ENCODE measurements at places on chromosomes 5 and 9.

DNA sequence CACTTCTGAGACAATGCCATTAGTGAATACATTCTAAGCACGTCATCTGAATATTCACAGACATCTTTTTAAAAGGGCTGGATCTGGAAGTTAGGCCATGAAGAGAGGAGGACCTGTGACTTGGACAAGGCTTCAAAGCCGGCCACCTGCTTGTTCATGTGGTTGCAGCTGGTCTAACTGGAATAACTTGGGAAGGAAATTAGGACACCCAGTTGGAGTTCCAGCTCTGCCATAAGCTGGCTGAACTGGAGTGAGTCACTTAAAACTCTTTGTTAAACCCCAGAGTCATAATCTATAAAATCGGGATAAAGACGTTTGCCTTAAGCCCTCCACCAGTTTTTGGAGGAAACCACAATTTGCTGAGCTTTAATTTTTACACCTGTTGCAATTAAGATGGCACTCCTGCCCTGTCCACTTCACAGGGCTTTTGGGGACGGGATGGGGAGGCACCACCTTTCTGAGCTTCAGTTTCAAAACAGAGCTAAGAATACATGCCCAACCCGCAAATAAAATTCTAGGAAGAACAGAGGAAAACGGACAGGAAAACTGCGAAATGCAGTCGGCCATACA lies 536 bp upstream of the STX17 start:
- no peak for DNase-seq

- DNase-seq = peak; percentile 11
Observed at GRCh38 chr9:74824654-74825053, 63.1 kb downstream of the TRPM6 start.

DNA sequence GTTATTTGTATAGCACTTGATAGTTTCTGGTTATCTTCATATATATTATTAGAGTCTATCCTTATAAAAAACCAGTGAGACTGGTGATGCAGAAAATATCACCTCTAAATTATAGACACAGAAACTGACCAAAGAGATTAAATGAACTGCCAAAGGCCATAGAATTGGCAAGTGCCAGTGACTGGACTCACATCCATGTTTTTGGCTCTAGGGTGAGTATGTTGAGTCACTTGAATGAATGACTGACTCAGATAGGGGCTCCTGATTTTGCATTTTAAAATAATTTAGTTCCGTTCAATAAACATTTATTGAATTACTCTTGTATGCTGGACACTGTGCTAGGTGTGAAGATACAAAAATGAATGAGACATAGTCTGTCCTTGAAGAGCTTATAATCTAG lies 70.7 kb downstream of the NR2F1 start:
- DNase-seq = no peak

DNA sequence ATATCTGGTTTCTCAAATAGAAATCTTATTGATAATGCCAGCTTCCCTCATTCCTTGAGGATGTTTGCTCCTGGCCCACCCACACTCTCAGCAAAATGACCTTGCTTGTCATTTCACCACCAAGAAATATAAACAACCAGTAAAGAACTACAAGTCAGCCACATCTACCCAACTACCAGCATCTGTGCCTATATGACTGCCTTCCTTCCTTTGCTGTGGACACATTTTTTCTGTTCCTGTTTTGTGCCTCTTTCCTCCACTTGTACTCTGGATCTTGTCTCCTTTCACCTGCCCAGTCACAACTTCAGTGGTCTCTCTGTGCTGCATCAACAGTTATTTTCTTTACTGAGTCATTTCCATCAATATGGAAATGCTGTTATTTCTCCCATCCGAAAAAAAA lies 20.3 kb downstream of the KIF2A start:
- DNase-seq = no peak

DNA sequence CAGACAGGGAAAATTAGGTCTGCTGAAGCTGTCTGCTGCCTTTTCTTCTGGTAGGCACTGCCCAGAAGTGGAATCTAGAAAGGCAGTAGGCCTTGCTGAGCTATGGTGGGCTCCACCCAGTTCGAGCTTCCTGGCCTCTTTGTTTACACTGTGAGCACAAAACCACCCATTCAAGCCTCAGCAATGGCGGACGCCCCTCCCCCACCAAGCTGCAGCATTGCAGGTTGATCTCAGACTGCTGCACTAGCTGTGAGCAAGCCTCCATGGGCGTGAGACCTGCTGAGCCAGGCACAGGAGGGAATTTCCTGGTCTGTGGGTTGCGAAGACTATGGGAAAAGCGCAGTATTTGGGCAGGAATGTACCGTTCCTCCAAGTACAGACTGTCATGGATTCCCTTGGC lies 18.5 kb downstream of the AGTPBP1 start:
- no peak for DNase-seq

GRCh38 chr9:16987026-16987425 lies 116.6 kb upstream of the BNC2 start:
- DNase-seq = peak; percentile 65
